ENCODE measurements at places on chromosomes 11 and 22. TPM values are rescaled to one million over a fixed set of nuclear protein-coding genes. Genes with fewer than 3 reads are reported as not detected.

- H3K4me1 ChIP-seq, result peaks cover 5% of the 10 kb centered on the region
- no peaks in the 10 kb centered on the region for H3K27me3 ChIP-seq
- H3K27ac ChIP-seq, result no peak overlapping the region
- no peak for DNase-seq
- no peak overlapping the region for H3K4me3 ChIP-seq
These were observed 97.4 kb downstream of the MED15 start for GRCh38 chr22:20604776-20605221.

GRCh38 chr22:25680956-25681355 lies 61.0 kb upstream of the MYO18B start:
- no peaks in the 10 kb centered on the region for H3K36me3 ChIP-seq
- no peak overlapping the region for H3K27ac ChIP-seq
- no peak for DNase-seq
- H3K27me3 ChIP-seq, result no peaks in the 10 kb centered on the region

GRCh38 chr11:12177739-12178338 lies 67.4 kb downstream of the MICAL2 start:
- no peaks in the 10 kb centered on the region for H3K36me3 ChIP-seq
- H3K4me3 ChIP-seq, result no peak overlapping the region
- H3K27me3 ChIP-seq, result no peaks in the 10 kb centered on the region
- H3K27ac ChIP-seq, result no peak overlapping the region
- no peak for DNase-seq

DNA sequence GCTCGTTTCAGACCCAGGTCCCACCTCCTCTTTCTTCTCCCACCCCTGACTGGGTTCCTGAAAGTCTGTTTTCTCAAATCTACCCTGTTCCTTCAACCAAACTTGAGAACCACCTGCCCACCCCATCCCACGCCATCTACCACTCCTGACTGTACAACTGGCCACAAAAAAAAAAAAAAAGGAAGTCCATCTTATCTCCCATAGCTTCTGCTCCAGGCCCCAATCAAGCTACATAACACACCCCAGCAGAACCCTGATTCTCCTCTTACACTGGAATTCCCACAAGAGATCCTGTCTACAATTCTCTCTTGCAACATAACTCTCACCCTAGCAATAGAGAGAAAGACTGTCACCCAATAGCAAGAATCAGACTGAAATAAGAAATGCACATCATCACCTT lies 39.2 kb upstream of the CHST1 start:
- H3K27me3 ChIP-seq, result peaks cover 5% of the 10 kb centered on the region
- DNase-seq, result no peak
- H3K36me3 ChIP-seq, result no peaks in the 10 kb centered on the region
- H3K4me3 ChIP-seq, result no peak overlapping the region
- no peak overlapping the region for H3K27ac ChIP-seq

Gene DBX1
- not detected for polyA plus RNA-seq

Gene HORMAD2
- polyA plus RNA-seq, result not detected

Gene RCOR2
- polyA plus RNA-seq, result not detected

Gene ESAM
- polyA plus RNA-seq, result 3.2 TPM

Gene FXYD2
- polyA plus RNA-seq, result 3.5 TPM

Gene IGF2
- polyA plus RNA-seq, result not detected
